ENCODE measurements at places on chromosomes 4 and X.

DNA sequence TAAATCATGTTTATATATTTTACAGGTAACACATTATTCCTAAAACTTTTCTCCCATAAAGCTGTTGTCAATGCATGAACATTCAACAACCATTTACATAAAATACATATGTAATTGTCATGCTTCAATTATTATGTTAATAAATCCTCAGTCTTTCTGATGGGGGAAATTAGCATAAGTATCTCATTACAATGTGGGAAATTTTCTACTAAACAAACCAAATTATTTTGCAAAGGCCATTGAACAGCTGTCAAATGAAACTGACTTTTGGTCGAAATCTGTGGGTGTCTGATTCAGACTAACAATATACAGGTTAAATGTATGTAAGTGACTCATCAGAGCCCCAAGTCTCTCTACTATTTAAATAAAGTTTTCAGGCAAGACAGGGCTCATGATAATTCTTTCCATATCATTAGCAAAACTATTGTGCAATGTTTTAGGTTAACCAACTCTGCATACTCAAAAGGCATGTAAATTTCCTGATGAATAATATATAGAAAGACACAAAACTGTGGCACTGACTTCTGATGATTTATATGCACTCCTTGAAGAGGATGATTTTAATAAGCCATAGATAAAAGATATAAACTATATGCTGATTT lies 795.3 kb upstream of the AADAT start:
- no peak for DNase-seq

GRCh38 chr4:57233386-57233785 lies 123.2 kb upstream of the IGFBP7 start:
- DNase-seq: no peak

- no peak for DNase-seq
Observed at GRCh38 chr4:100754751-100755150, 236.9 kb upstream of the EMCN start.

- no peak for DNase-seq
Observed at GRCh38 chr4:154231806-154232478, 259.7 kb downstream of the DCHS2 start.

- no peak for DNase-seq
Observed at GRCh38 chr4:10496200-10496599, 39.0 kb upstream of the ZNF518B start.

DNA sequence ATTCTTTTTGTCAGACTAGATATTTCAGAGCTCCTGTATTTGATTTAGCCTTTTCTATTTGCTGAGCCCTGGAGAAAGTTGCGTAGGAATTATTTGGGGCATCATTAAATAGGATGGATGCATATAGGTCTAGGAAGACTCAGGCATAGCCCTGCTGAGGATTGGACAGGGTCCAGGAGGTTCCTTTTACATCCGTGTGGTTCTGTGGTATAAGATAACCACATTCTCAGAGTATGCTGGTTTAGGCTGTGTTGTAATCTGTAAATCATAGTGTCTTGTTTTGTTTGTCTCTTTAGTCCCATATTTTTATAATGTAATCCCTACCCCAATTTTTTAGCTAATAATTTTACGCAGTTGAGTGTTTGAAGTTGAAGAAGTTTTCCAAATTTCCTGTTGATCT lies 513.7 kb downstream of the RPA4 start:
- DNase-seq: no peak

GRCh38 chr4:76003035-76003434 lies 4.3 kb downstream of the CXCL9 start:
- DNase-seq: no peak

GRCh38 chr4:166882221-166882620 lies 352.1 kb downstream of the SPOCK3 start:
- DNase-seq: no peak

DNA sequence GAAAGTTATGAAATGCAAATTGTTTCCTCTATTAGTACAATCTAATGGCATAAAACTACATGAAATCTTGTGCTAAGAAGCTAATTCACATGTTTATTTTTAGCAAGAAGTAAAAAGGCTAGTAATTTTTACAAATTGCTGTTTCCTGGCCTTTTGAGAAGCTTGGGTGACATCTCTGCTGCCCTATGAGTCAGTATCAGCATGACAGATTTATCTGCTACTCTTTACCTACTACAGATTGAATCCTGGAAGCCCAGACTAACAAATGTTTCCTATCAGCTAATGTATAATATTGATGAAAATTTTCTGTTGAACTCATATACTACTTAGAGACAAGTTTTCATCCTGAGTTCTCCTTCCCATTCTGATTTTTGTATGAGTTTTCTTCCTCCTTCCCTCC lies 232.4 kb downstream of the DCTD start:
- no peak for DNase-seq

DNA sequence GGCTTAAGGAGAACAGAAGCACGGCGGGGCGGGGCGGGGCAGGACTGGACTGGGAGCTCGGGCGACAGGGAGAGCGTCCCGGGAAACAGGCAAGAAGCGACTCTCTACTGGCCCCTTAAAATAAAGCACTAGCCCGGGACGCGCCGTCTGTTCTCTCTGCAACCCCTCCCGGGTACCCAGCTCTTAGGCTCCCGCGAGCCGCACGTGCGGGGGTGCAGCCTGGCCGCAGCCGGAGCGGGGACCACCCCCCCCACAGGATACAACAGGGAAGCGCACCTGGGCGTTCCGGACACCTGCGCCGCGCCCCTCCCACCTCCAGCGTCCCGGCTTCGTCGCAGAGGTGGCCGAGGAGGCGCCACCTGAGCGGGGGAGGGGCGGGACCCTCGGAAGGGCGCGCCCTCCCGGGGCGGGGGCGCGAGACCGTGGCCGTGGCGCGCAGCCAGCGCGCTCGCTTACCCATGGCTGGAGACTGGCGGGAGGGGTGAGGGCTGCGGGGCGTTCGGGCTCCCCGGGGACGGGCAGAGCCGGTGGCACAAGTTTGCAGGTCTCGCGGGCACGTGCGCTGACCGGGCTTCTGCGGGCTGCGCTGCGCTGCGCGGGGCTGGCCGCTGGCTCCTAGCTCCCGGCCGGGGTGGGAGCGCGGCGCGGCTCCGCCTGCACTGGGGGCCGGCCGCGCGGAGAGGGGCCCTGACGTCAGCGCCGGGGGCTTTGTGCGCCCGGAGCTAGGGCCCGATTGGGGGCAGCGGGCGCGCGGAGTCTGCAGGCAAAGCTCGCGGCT lies 91.5 kb downstream of the GEMIN8 start:
- DNase-seq: peak; percentile 55

- no peak for DNase-seq
Observed at GRCh38 chr4:19735012-19735411, 516.7 kb upstream of the SLIT2 start.

- DNase-seq: no peak
Observed at GRCh38 chr4:151226004-151226932, 50.7 kb upstream of the PRSS48 start.

GRCh38 chr4:166941629-166942028 lies 292.7 kb downstream of the SPOCK3 start:
- DNase-seq: no peak

GRCh38 chrX:22097012-22097694 lies 65.0 kb downstream of the PHEX start:
- no peak for DNase-seq

DNA sequence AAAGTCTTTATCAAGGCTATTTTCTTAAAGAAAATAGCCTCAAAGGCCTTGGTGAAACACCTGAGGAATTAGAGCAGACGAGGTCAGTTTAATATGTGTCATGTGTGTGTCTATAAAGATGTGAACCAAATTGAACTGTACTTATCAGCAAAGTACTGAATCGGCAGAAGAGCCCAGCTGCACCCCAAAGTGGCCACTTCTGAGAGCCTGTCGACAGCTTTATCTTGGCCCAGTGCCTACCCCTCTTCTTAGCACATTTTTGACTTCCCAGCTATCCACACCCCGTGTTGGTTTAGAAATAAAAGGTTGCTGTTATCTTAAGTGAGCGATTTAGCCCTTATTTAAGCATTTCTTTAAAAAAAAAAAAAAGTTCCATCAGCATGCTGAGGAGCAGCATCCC lies 329.7 kb downstream of the FBXW7 start:
- no peak for DNase-seq

DNA sequence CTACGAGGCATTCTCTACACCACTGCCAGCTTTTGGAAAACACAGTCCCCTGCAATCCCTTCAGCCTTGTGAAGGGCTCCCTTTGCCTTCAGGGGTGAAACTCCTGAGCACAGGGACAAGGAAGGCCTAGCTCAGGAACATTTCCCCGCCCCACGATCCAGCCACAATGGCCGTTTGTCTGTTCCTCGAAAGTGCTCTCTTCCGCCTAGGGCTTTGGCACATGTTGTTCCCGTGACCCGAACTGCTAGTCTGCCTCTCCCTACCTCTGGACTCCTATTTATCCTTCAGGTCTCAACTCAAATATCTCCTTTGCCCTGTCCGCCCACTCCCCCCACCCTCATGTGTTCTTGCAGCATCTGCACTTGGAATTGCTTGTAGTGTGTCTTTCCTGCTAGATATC lies 12.1 kb downstream of the FGD1 start:
- no peak for DNase-seq

- DNase-seq: peak; percentile 60
Observed at GRCh38 chr4:72505314-72505744, 63.7 kb downstream of the ADAMTS3 start.

- DNase-seq: no peak
Observed at GRCh38 chrX:37348971-37349220, 268 bp upstream of the PRRG1 start.

GRCh38 chr4:121256887-121257466 lies 92.9 kb upstream of the TNIP3 start:
- DNase-seq: no peak

DNA sequence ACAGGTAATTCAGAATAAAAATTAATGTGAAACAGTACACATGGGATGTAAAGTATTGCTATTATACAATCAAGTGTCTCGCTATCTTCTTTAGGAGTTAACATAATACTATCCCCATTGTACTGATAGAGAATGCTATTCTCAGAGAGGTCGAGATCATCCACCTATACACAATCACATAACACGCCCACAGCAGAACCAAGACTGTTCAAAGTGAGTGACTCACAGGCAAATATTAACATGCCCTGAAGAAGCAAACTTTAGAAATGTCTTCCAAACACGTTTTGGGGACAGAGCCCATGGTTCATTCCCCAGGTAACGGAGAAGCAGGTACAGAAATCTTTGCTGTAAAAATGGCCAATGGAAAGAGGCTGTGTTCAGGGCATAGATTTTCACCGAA lies 50.1 kb upstream of the PHKA2 start:
- no peak for DNase-seq

GRCh38 chrX:154441984-154442707 lies 1.8 kb upstream of the FAM50A start:
- no peak for DNase-seq

GRCh38 chr4:126109836-126110235 lies 795.1 kb downstream of the FAT4 start:
- DNase-seq: no peak

DNA sequence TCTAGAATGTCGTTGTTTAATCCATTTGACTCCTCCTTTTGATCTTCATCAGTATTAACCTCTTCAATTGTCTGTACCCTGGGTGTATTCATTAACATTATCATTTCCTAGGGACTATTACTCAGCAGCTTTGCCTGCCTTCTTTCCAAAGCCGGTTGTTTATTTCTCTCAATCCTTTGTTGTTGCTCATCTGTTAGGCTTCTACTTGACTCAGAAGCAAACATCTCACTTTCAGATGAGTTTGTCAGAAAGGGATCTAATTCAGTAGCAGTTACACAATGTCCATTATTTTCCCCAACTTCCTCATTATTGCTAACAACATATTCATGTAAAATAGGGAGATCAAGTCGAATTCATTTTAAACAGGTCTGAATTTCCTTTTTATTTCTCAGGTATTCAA lies 22.1 kb upstream of the HSD17B10 start:
- no peak for DNase-seq

- no peak for DNase-seq
Observed at GRCh38 chrX:45434231-45434630, 233.6 kb upstream of the DIPK2B start.

GRCh38 chr4:10732914-10733415 lies 48.4 kb upstream of the CLNK start:
- DNase-seq: no peak

- DNase-seq: no peak
Observed at GRCh38 chrX:64805683-64806082, 170.6 kb downstream of the ZC4H2 start.

DNA sequence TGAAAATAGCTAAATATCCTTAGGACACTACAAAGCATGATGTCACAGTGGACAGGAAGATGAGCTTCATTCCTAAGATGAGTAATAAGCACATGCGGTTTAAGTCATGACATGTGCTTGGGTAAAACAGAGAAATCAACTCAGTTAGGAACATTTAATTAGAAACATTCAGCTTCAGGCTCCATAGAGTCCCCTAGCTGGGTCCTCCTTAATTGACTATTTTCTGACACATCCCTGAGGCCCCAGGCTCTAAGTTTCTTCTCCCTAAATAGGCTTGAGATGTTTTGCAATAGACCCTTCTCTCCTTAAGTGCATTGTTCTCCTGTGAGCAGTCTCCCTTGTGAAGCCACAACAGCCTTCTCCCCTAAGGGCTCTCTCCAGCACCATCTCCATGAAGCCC lies 70.4 kb upstream of the ANXA3 start:
- no peak for DNase-seq

DNA sequence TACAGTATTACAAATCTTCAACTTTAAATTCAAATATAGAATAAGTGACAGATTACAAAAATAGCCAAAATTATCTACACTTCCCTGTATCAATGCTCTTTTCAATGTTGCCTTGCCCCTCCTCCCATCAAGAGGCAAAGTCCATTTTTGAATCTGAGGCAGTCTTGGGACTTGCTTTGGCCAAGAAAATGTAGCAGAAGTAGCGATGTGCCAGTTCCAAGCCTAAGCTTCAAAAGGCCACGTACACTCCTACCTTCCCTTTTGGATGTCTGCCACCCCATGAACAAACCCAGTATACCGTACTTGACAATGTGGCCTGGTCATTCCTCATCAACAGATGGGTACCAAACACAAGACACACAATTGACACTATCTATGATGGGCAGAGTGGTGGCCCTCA lies 24.1 kb downstream of the SEC24D start:
- no peak for DNase-seq

DNA sequence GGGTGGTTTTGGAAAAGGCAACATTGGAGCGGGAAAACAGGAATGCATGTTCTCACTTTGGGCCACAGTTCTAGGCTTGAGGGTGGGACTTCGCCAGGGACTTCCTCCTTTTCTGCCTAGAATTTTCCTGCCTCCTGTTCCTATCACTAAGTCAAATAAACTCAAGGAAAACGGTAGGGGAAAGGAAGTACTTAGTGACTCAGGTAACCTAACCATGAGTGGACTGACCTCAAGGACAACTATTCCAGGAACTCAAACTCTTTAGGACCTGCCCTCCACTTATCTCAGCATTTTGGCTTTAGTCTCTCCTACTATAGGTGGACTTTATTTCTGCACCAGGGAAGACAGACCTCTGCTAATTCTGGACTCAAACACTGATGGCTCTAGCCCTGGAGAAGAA lies 281.7 kb downstream of the ZNF674 start:
- no peak for DNase-seq
